AG04449 (cell line): ENCODE measurements at places on chromosomes 7 and 10.

DNA sequence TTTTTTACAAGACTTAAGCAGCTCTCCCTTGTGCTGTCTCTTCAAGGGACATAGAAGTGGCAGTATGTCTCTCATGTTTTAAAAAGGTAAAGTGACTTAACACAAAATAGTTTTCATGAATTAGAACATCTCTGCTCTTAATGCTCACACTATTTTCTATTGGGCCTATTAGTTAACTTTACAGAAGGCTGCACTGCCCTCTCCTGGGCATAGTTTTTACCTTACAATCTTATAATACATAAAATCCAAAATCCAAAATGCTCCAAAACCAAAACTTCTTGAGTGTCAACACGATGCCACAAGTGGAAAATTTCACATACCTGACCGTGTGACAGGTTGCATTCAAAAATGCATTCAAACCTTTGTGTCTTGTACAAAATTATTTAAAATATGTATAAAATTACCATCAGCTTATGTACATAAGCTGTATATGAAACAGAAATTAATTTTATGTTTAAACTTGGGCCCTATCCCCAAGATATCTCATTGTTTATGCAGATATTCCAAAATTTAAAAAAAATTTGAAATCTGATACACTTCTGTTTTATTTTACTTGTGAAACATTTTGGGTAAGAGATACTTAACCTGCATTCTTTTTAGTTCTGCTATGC, 25.8 kb downstream of the TES start:
- DNase-seq: no peak

- no peak for DNase-seq
These were observed 26.6 kb downstream of the DIP2C start for GRCh38 chr10:662686-663465.

DNA sequence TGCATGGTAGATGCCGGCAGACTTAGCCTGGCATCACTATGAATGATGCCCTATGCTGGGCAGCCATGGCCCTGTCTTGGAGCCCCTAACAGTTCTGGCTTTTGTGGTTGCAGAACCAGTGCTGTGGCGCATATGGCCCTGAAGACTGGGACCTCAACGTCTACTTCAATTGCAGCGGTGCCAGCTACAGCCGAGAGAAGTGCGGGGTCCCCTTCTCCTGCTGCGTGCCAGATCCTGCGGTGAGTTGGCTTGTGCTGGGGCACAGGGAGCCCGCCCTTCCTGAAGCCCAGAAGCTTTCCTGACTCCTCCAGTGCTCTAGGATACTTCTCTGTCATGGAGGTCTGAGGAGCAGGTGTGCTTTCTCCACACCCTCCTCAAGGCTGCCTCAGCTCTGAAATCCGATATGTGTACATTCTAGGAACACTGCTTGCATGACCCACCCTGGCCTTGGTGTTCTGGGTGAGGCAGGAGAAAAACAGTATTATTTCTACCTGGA, 25.6 kb upstream of the SH2D4B start:
- no peak for DNase-seq

- no peak for DNase-seq
These were observed 111.0 kb downstream of the CDK6 start for GRCh38 chr7:92725161-92725925.

DNA sequence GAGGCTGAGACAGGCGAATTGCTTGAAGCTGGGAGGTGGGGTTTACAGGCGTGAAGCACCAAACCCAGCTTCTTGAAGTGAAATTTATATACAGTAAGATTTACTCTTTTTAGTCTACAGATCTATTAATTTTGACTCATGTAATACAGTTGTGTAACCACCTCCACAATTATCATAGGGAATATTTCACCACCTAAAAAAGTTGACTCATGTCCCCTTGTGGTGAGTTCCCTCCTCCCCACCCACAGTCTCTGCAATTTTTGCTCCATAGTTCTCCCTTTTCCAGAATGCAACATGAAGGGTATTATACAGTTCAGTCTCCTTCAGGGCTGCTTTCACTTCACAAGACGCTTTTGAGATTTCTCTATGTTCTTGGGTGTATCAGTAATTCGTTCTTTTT, 156.8 kb downstream of the FAM107B start:
- no peak for DNase-seq

- no peak for DNase-seq
These were observed 168.2 kb downstream of the NRF1 start for GRCh38 chr7:129779602-129780256.

GRCh38 chr7:48094861-48095293, 5.8 kb downstream of the UPP1 start:
- peak; percentile 53 for DNase-seq

GRCh38 chr7:106045586-106045985, 66.5 kb downstream of the SYPL1 start:
- no peak for DNase-seq

- no peak for DNase-seq
These were observed 126.5 kb upstream of the UNC5B start for GRCh38 chr10:71085689-71086438.
